ENCODE measurements at places on chromosomes 12 and 14.

GRCh38 chr14:71716041-71716772 is 216.0 kb upstream of the RGS6 start:
- no peak for DNase-seq

DNA sequence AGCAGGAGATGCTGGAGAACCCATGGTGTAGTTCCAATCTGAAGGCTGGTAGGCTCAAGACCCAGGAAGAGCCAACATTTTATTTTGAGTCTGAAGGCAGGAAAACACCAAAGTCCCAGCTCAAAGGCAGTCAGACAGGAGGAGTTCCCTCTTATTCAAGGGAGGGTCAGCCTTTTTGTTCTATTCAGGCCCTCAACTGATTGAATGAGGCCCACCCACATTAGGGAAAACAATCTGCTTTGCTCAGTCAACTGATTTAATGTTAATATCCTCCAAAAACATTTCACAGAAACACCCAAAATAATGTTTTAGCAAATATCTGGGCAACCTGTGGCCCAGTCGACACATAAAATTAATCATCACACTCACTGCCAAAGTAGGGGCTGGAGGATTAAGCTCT is 130.8 kb downstream of the LMNTD1 start:
- DNase-seq = no peak

GRCh38 chr12:47636908-47637780 is 68.7 kb downstream of the RPAP3 start:
- no peak for DNase-seq

- DNase-seq = no peak
Measured at GRCh38 chr14:93012951-93013719, 90.2 kb downstream of the CHGA start.

- DNase-seq = no peak
Measured at GRCh38 chr14:104972301-104973134, 5.7 kb downstream of the AHNAK2 start.

- no peak for DNase-seq
Measured at GRCh38 chr14:22872833-22873520, 1.4 kb downstream of the LRP10 start.

DNA sequence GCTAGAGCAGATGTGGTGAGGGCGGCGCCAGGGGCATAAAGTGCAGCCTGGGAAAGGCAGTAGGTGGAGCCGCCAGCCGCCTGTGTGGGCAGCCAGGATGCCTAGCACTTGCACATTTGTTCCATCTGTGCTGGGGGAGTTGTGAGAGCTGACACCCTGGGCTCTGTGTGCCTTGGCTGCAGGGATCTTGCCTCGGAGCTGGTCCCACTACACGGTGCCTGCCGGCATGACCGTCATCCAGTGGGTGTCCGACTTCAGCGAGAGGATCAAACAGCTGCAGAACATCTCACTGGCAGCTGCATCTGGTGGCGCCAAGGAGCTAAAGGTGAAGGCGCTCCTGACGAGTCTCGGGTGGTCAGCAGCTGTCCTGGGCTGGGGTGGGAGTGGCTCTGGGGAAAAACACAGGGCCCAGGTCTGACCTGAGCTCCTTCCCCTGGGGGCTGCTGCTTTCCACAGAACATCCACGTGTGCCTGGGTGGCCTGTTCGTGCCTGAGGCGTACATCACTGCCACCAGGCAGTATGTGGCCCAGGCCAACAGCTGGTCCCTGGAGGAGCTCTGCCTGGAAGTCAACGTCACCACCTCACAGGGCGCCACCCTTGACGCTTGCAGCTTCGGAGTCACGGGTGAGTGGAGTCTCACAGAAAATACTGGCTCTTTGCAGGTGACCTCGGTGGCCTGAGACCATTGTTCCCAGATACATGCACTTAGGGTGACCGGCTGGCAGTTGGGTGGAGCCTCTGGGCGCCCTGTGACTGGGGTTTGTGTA is 37.4 kb downstream of the HSP90AA1 start:
- no peak for DNase-seq

GRCh38 chr12:49776858-49777257 is 35.5 kb downstream of the TMBIM6 start:
- no peak for DNase-seq

- DNase-seq = no peak
Measured at GRCh38 chr12:89661706-89662330, 46.8 kb downstream of the ATP2B1 start.

GRCh38 chr12:92146497-92147224 is 1.0 kb upstream of the BTG1 start:
- no peak for DNase-seq

- DNase-seq = no peak
Measured at GRCh38 chr12:94336211-94336925, 123.3 kb downstream of the CEP83 start.

All from NCI-H524 treated with DMSO at 0.1 percent for 48 hours (cell line).